ENCODE measurements at places on chromosomes 2 and 18. TPM values are rescaled to one million over a fixed set of nuclear protein-coding genes. Genes with fewer than 3 reads are reported as not detected.

GRCh38 chr18:57780706-57781347 lies 22.3 kb downstream of the ATP8B1 start:
- no peaks in the 10 kb centered on the region for H3K36me3 ChIP-seq
- H3K27ac ChIP-seq = peak overlapping the region; percentile 48
- H3K27me3 ChIP-seq = no peaks in the 10 kb centered on the region

DNA sequence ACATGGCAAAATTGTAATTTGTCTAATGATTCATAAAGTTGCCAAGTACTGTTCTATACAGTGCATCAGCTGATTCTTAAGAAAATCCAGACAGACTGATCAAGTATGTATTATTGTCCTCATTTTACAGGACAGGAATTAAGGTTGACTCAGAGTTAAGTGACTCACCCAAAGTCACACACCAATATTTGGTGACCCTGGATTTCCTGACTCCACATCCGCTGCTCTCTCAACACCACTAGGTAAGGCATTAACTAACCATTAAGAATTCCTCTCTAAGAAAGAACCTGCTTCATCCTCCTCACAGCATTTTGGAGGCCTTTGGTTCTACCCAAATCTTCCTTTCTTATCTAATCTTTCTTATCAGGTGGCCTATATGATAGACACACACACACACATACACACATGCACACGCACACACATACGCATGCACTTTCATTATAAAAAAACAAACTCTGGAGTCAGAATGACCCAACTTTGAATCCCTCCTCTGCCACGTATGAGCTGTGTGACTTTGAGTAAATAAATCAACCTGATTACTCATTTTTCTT lies 150.8 kb downstream of the ANKRD44 start:
- no peak overlapping the region for H3K27ac ChIP-seq
- no peaks in the 10 kb centered on the region for H3K27me3 ChIP-seq
- H3K36me3 ChIP-seq = no peaks in the 10 kb centered on the region
- DNase-seq = no peak
- no peak overlapping the region for H3K4me3 ChIP-seq

C1GALT1C1L gene
- not detected for total RNA-seq

- H3K27ac ChIP-seq = no peak overlapping the region
- DNase-seq = no peak
- H3K4me1 ChIP-seq = peaks cover 9% of the 10 kb centered on the region
Measured at GRCh38 chr2:170869036-170869435, 52.3 kb downstream of the GAD1 start.

DNA sequence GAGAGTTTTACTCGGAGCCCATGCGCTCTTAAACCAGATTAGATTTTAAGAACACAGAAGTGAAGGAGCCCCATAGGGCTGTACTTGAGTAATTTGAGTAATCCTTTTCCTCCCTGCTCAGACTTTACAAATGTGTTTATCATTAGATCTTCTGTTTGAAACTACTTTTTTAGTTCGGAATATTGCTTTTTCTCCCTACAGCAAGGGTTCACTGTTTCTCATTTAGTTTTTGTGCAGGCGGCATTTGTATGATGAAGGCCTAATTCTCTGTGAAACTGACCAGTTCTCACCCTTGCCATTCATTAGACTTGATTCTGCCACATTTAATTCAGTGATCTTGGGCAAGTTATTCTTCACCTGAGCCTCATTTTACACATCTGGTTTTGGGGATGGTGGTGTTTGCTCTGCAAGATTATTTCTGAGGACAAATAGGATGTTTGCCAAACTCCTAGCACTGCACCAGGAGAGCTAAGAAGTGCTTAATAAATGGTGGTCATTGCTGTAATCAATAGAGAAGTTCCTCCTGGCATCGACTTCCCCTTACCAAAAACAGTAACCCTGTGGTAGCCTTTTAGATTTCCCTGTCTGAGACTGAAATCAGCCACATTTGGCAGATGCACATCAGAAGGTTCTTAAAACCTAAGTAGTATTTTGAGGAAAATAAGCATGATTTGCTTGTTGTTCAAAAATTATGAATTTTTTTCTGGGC lies 2.2 kb downstream of the B3GNT2 start:
- no peak for DNase-seq
- no peaks in the 10 kb centered on the region for H3K36me3 ChIP-seq
- no peaks in the 10 kb centered on the region for H3K27me3 ChIP-seq
- H3K4me1 ChIP-seq = peaks cover 63% of the 10 kb centered on the region
- no peak overlapping the region for H3K4me3 ChIP-seq

PECR gene
- 6.5 TPM for total RNA-seq

DNA sequence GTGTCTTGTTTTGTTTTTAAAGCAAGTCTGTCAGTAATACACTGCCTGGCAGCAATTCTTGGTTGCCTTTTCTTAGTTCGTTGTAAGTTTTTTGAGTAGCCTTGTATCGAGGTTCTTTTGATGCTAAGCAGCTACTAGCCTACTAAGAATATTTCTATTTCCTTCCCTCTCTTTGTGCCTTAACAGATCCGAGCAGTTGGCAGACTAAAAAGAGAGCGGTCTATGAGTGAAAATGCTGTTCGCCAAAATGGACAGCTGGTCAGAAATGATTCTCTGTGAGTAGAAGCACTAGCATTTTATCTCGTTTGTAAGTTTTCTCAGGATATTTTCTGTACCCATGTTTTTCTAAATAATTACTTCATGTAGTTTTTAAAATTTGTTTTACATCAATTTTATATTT lies 15.1 kb downstream of the MFF start:
- H3K4me1 ChIP-seq = peaks cover 12% of the 10 kb centered on the region
- no peak overlapping the region for H3K4me3 ChIP-seq
- H3K36me3 ChIP-seq = no peaks in the 10 kb centered on the region
- H3K27ac ChIP-seq = no peak overlapping the region
- H3K27me3 ChIP-seq = no peaks in the 10 kb centered on the region
- no peak for DNase-seq

GRCh38 chr2:241073166-241074064 lies 28.7 kb downstream of the MTERF4 start:
- H3K27me3 ChIP-seq = no peaks in the 10 kb centered on the region
- DNase-seq = no peak
- H3K4me1 ChIP-seq = no peaks in the 10 kb centered on the region
- no peak overlapping the region for H3K27ac ChIP-seq
- no peak overlapping the region for H3K4me3 ChIP-seq

UPP2 gene
- total RNA-seq = not detected

TEX44 gene
- total RNA-seq = not detected

DNA sequence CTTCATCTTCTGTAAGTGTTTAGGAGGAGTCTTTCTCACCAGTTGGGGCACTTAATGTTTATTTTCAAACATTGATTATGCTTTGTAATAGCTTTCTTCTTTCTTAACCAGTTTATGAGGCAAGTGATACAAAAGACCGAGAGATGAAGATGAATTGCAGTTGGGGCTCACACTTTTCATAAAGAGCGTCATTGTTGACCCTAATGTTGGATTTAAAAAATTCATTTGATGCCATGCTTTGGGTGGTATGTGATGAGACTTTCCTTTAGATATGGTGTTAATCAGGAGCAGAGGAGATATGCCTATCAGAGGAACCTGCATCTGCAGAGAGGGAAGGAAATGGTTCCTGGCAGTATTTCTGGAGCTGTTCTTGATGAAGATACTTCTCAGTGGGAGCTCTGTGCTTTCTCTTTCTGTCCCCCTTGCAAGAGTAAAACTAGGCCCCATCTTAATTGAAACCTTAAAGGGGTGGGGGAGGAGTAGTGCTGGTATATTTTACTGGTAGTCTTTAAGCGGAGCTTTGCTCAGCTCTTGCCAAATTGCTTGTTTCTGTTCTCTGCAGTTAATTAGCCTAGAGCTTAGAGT lies 2.3 kb downstream of the EML4 start:
- H3K4me1 ChIP-seq = peaks cover 40% of the 10 kb centered on the region
- H3K4me3 ChIP-seq = no peak overlapping the region
- H3K27ac ChIP-seq = peak overlapping the region; percentile 87
- H3K27me3 ChIP-seq = no peaks in the 10 kb centered on the region
- DNase-seq = no peak
- no peaks in the 10 kb centered on the region for H3K36me3 ChIP-seq

- H3K27ac ChIP-seq = no peak overlapping the region
- no peak overlapping the region for H3K4me3 ChIP-seq
- no peaks in the 10 kb centered on the region for H3K4me1 ChIP-seq
- no peaks in the 10 kb centered on the region for H3K27me3 ChIP-seq
- H3K36me3 ChIP-seq = no peaks in the 10 kb centered on the region
Measured at GRCh38 chr2:130768191-130768855, 13.0 kb downstream of the AMER3 start.

- DNase-seq = no peak
- no peaks in the 10 kb centered on the region for H3K36me3 ChIP-seq
- no peak overlapping the region for H3K27ac ChIP-seq
Measured at GRCh38 chr2:96267159-96267971, 1.3 kb downstream of the CIAO1 start.

- H3K4me3 ChIP-seq = no peak overlapping the region
- peaks cover 57% of the 10 kb centered on the region for H3K27me3 ChIP-seq
- no peaks in the 10 kb centered on the region for H3K36me3 ChIP-seq
- H3K27ac ChIP-seq = no peak overlapping the region
Measured at GRCh38 chr18:905948-906415, 1.3 kb downstream of the ADCYAP1 start.

DNA sequence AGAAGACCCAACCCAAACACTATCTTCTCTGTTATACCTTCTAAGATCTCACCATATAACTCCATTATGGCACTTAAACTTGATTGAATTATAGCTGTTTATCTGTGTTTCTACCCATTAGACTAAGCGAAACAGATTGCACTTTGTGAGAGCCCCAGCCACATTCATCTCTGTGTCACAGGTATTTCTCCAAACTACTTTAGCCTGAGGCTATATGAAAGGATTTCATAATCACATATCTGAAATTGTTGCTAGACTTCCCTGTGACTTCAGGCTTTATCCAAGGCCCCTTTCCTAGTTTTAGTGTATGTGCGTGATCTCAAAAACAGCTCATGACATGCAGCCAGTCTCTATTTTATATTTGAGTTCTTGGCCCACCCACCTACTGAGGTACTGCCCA lies 745.0 kb upstream of the ACVR2A start:
- DNase-seq = no peak
- H3K4me1 ChIP-seq = peaks cover 9% of the 10 kb centered on the region
- no peaks in the 10 kb centered on the region for H3K27me3 ChIP-seq

DNA sequence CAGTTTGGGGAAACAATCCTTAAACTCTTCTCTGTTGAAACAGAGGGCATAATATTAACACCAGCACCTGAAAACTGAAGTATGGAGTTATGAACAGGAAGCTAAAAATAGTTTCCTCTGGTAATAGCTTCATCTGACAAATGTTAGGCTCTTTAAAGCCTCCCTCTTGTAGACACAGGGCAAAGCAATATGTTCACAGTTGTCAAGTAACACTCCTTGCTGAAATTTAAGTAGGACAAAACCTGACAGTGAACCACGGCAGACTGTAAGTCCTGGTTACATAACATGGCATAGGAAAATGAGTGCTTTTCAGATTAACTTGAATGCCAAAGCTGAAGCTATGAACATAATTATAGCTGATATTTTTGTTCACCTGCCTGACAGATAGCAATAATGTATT lies 172.9 kb downstream of the CMPK2 start:
- no peaks in the 10 kb centered on the region for H3K27me3 ChIP-seq
- no peak for DNase-seq
- no peak overlapping the region for H3K27ac ChIP-seq
- no peak overlapping the region for H3K4me3 ChIP-seq
- no peaks in the 10 kb centered on the region for H3K36me3 ChIP-seq
- H3K4me1 ChIP-seq = no peaks in the 10 kb centered on the region

RAMP1 gene
- total RNA-seq = 74.2 TPM

DNA sequence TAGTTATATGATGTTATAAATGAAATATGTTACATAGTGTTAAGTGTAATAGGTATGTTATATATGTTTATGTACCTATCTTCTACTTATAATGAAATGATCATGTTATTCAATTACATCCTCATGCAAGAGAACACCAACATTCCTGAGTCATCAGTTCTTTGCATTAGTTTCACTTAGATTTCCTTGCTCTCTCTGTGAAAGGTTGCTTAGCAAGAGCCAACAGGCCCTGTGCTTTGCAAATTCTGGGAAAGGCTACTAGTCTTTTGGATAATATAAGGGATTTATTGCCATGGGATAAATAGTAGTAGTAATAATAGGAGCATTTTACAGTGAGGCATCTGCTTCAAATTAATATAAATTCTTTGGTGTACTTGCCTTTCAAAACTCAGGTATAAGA lies 274.8 kb downstream of the SP3 start:
- no peak overlapping the region for H3K27ac ChIP-seq
- no peaks in the 10 kb centered on the region for H3K4me1 ChIP-seq
- H3K27me3 ChIP-seq = no peaks in the 10 kb centered on the region
- H3K4me3 ChIP-seq = no peak overlapping the region

SLC16A14 gene
- total RNA-seq = 0.99 TPM

DNA sequence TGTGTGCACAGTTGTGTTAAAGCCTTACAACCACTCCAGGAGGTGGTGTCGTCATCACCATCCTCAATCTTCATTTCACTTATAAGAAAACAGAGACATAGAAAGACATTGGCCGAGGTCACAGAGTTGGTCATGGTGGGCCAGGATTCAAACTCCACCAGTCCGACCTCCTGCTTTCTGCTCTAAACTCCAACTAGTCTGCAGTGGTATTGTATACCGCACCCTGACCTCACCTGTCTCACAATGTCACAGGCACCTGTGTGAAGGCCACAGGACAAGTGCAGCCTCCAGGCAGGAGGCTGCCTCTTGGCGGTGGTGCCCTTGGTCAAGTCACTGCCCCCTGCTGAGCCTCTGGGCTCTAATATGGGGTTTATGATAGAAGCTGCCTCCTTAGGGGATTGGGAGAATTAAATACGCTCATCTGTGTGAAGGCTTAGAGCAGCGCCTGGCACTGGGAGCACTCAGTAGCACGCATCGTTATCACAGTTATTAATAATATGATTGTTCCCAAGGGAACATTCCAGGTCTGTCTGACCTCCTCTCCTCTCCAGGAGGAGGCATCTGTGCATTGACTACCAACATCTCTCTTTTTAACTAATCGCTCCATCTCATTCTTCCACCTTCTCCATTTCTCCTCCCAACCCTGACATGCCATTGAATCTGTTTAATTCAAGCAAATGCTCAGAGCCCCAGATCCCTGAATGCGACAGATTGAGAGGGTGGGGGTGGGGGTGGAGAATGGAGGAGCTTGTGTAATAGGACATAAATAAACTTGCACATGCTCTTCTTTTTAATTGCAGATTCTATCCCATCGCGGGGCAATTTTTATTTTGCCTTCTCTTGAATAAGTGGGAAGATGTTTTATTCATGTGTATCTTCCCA lies 112.7 kb downstream of the MCFD2 start:
- peak; percentile 40 for DNase-seq
- no peak overlapping the region for H3K27ac ChIP-seq
- no peak overlapping the region for H3K4me3 ChIP-seq
- no peaks in the 10 kb centered on the region for H3K4me1 ChIP-seq
- no peaks in the 10 kb centered on the region for H3K36me3 ChIP-seq
- no peaks in the 10 kb centered on the region for H3K27me3 ChIP-seq

DLGAP1 gene
- total RNA-seq = 7.9 TPM

- H3K27ac ChIP-seq = no peak overlapping the region
- no peaks in the 10 kb centered on the region for H3K36me3 ChIP-seq
Measured at GRCh38 chr18:58761970-58762780, 90.9 kb downstream of the MALT1 start.

POTEI gene
- not detected for total RNA-seq

- no peak for DNase-seq
- H3K4me1 ChIP-seq = no peaks in the 10 kb centered on the region
- H3K27me3 ChIP-seq = no peaks in the 10 kb centered on the region
Measured at GRCh38 chr18:63987743-63988142, 17.9 kb downstream of the SERPINB8 start.

Data from body of pancreas (tissue), 4 donors.